Inflammatory macrophage treated with lipopolysaccharide for 1 hour (primary cell): ENCODE measurements at places on chromosomes 7 and 10.

DNA sequence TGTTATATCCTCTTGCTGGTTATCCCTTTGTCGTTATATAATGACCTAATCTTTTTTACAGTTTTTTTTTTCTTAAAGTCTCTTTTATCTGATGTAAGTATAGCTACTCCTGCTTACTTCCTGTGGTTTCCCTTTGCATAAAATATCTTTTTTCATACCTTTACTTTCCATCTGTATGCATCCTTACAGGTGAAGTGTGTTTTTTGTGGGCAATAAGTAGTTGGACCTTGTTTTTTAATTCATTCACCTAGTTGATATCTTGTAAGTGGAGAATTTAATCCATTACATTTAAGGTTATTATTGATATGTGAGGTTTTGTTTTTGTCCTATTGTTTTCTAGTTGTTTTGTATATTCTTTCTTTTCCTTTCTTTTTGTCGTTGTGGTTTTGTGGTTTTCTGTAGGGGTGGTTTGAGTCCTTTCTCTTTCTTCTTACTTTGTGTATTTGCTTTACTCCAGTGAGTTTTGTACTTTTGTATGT is 168.6 kb downstream of the MLLT10 start:
- DNase-seq: no peak

DNA sequence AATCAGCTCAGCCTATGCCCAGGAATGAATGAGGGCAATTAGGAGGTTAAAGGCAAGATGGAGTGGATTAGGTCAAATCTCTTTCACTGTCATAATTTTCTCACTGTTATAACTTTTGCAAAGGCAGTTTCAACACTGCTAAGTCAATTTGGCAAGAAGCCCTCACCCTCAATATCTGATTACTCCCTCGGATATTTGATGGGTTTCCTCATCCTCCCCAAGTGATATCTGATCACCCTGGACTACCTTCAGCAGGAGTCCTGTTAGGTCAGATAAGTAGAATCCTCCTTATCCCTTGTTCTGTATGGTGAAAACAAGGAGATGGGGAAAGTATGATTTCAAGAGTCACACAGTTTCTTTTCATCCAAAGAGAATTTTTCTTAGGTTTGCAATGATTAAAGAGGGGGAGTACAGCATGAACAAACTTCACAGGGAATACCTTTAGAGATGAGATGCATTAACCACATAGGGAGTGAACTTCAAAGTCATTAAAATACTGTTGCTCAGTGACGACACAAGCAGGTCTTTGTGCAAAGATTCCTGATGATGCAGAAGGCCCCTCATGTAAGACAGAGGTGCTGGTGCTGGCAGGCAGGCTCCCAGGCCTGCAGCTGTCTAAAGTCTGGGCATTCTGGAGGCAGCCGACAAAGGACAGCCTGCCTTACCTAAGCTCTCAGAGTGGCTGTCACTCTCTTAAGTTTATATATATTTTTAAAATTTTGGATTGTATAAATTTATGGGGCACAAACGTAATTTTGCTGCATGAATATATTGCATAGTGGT is 75.4 kb upstream of the POM121L12 start:
- DNase-seq: no peak

- no peak for DNase-seq
Observed at GRCh38 chr7:33511778-33512177, 382.4 kb downstream of the BBS9 start.

GRCh38 chr7:55504093-55504859 is 68.0 kb downstream of the VOPP1 start:
- DNase-seq: no peak

GRCh38 chr7:123498031-123498430 is 36.4 kb downstream of the IQUB start:
- DNase-seq: no peak

GRCh38 chr10:109922358-109922975 is 844 bp downstream of the XPNPEP1 start:
- no peak for DNase-seq

GRCh38 chr7:134995239-134996096 is 9.2 kb downstream of the AGBL3 start:
- no peak for DNase-seq

GRCh38 chr10:60417901-60418300 is 28.2 kb upstream of the ANK3 start:
- no peak for DNase-seq

- DNase-seq: no peak
Observed at GRCh38 chr7:116357781-116358670, 141.5 kb upstream of the CAV2 start.

DNA sequence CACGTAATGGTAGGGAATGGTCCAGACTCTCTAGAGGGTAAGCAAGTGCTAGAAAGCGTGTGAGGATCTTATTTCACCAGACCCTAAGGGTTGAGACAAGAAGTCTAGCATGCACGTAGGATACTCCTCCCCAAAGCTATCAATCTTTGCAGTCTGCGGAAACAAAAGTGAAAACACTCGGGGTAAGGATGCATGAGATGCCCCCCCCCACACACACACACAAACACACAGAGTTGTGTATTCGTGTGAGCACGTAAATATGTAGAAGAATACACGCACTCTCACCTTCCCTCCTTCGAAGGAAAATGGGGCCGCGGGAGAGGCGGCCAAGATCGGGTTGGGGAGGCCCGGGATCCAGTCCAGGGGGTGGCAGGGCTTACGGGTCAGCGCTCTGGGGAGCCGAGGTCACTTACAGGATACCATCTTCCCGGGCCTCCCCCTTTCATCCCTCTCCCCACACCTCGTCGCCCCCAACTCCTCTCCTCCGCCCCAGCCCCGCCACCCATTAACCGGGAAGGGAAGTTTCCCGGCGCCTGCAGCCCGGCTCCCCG is 455 bp downstream of the CUL2 start:
- peak; percentile 21 for DNase-seq

DNA sequence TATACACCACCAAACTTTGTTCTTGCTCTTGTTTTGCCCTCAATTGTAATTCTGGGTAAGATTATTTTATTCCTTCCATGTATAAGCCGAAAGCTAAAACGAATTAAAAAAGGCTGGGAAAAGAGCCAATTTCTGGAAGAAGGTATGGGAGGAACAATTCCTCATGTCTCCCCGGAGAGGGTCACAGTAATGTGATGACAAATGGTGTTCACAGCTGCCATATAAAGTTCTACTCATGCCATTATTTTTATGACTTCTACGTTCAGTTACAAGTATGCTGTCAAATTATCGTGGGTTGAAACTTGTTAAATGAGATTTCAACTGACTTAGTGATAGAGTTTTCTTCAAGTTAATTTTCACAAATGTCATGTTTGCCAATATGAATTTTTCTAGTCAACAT is 12.5 kb upstream of the CFAP69 start:
- no peak for DNase-seq

GRCh38 chr7:142910031-142910433 is 23.5 kb downstream of the TRPV5 start:
- DNase-seq: peak; percentile 3

DNA sequence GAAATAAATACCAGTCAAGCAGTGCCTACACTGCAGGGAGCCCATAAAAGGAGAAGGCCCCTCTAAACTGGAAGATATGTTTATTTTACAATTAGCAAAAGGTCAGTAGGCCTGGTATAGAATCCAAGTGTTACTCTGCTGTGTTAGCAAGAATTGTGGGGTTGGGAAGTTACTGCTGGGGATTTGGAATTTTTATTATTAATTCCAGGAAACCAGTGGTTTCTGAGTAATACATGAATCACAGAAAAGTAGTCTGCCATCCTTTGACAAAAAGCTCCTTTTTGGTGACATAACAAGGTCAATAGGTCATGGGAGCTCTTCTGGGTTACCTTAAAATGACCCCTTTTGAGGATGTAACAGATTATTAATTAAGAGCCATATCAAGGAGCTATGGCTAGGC is 67.4 kb downstream of the ZNF92 start:
- DNase-seq: no peak

DNA sequence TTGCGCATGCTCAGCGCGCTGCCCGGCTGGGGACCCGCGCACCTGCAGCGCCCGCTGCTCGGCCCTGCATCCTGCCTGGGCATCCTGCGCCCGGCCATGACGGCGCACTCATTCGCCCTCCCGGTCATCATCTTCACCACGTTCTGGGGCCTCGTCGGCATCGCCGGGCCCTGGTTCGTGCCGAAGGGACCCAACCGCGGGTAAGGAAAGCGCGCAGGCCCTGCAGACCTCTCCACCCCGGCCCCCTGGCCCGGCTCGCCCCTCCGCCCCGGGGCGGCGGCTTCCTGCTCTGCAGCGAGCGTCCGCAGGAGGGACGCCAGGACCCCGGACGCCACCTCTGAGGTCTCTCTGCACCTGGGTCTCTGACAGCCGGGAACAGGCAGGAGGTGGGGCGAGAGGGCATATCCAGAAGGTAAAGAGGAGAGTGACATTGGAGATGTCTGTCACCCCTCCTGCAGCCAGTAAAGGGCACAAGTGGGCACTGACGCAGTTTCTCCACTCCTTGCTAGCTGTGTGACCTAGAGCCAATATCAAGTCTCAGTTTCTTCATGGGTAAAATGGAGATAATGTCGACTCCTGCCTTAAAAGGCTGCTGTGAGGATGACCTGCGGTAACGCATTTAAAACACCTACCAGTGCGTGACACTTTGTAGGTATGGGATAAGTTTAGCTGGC is 338 bp downstream of the ATP6V0E2 start:
- no peak for DNase-seq

- no peak for DNase-seq
Observed at GRCh38 chr7:158061026-158061630, 526.5 kb downstream of the PTPRN2 start.

GRCh38 chr7:33928986-33929385 is 23.6 kb downstream of the BMPER start:
- DNase-seq: no peak

DNA sequence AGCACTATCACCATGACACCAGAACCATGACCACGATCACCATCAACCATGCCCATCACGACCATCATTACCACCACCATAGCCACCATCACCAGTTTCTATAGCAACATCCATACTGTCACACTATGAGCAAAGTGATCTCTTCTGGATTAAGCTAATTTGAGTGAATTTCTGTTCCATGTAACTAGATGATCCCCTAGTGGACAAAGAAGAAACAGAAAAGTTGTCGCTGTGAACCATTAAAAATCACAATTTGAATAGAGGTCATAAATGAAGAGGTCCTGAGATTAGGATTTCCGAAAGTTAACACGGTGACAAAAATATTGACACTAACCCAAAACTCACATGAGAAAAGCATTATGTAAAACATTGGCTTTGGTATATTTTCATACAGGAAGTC is 77.6 kb downstream of the CLRN3 start:
- peak; percentile 2 for DNase-seq

DNA sequence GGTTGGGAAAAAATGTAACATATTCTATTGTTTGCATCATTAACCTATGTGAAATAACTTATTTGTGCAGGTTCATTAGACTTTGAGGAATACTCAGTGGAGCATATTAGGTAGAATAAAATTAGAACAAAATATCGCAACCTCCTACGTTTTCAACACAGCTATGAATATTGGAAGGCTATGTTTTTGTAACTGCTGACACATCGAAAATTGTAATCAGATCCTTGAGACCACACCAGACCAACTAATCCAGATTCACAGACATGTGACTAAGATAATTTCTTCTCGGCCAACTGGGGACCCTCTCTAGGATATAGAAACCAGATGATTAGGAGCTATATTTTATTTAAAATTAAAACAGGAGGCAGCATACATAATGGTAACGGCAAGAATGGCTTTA is 77.5 kb upstream of the VWC2 start:
- DNase-seq: no peak

DNA sequence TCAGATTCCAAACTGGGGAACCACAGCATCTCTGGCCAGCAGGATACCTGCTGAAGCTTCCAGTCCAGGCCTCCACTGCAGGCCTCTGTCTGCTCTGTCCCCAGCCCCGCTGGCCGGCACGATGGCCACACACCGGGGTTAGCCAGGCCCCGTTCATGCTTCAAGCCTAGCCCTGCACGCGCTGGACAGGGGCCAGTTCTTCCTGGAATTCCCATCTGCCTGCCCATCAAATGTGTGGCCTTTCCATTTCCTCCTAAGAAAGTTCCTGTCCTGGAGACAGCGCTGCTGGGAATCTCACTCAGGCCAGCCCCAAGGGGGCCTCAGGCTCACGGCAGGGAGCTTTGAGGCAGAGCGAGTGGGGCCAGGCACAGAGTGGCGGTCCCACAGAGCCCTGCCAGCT is 18.0 kb downstream of the SH2B2 start:
- DNase-seq: no peak

- DNase-seq: no peak
Observed at GRCh38 chr7:52863652-52864051, 171.8 kb upstream of the POM121L12 start.

- peak; percentile 59 for DNase-seq
Observed at GRCh38 chr7:39414224-39415035, 151.8 kb upstream of the YAE1 start.

DNA sequence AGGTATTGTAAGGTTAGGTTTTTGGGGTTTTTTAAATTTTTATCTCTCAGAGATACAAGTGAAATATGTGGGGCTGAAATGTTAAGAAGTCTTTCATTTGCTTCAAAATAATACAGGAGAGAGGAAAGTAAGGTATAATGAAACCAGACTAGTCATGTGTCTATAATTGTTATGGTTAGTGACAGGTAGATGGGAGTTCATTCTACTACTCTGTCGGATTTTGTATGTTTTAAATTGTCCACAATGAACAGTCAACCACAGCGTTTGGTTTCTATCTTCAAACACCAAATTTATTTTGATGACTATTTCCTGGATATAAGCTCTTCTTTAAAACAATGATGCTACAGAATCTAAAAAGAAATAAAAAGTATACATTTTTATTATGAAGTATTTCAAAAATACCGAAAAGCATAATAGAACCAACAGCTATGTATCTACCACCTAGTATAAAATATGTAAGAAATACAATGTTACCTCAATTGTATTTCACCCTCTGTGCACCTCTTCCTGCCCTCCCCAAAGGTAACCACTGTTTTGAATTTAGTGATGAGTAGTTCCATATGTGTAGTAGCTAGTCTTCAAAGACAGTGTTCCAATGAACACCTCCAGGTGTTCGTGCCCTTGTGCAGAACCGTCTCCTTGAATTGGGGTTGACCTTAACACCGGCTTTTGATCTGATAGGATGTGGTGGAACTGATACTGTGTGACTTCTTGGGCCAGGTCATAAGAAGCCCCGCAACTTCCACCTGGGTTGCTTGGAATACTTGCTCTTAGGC is 74.8 kb upstream of the CDK1 start:
- DNase-seq: no peak

- no peak for DNase-seq
Observed at GRCh38 chr10:120172356-120172755, 279.8 kb downstream of the SEC23IP start.
